RKO (cell line): ENCODE measurements at places on chromosomes 2 and 18.
A peak's percentile ranks its signal among the peaks of the same experiment; 100 is the strongest.

DNA sequence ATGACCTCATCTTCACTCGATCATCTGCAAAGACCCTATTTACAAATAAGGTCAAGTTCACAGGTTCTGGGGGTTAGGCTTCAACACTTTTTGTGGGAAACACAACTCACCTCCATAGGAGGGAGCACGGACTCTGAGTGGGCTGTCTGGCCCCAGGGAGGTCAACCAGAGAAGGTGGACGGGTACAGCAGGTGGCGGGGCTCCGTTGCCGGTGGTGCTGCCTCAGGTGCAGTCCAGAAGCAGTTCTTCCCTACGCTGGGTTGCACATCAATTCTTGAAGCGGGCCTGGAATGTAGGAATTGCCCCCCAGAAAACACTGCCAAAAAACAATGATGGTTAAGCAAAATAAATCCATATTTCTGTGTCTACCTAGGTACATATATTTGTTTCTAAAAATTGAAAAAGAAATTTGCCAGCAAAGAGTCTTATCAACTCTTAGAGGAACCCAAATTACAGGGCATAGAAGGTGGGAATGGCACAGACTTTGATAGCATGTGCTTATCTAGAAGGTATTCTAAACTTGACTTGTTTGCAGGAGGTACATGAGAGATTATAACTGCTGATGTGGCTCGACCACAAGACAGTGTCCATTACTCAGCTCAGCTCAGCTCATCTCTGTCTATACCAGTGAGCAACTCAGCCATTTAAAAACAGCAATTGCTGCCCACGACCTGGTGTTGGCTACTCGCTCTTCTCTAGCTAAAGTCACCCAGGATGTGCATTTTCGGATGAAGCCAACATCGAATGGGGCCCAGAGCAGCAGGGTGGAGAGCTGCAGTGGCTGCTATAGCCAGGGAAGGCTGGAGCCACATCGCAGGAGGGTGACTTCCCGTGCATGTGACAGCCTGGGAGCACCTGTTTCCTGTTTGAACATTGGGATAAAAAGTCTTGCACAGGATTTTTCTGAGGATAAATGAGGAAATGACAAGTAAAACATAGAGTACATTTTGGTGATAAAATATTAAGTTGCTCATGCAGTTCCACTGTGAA lies 128.7 kb downstream of the RNF144A start:
- DNase-seq, result no peak

GRCh38 chr2:239105234-239105633 lies 257.3 kb downstream of the TWIST2 start:
- DNase-seq, result no peak

DNA sequence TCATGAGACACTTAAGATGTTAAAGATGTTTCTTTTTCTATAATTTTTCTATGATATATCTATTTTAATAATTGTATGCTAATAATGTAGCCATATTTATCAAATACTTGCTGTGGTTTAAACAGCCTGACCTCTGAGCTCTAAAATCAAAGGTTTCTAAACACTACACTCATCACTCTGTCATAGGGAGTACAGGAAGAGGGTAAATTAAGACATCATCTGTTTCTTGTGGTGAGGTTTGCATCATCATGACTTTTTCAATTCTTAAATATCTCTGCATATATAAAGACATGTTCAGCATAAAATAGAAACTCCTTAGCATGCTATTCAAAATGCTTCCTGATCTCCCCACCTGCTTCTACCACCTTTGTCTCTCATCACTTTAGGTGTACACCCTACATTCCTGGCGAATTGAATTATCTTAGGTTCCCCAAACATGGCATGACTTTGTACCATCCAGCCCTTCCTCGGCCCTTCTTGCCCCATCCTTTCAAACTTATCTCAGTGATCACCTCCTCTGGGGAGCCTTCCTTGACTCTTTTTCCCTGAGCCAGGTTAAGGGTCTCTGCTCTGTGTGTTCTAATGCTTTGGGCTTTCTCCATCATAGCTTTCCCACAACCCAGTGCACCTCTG lies 105.3 kb upstream of the TTN start:
- DNase-seq, result peak; percentile 73

DNA sequence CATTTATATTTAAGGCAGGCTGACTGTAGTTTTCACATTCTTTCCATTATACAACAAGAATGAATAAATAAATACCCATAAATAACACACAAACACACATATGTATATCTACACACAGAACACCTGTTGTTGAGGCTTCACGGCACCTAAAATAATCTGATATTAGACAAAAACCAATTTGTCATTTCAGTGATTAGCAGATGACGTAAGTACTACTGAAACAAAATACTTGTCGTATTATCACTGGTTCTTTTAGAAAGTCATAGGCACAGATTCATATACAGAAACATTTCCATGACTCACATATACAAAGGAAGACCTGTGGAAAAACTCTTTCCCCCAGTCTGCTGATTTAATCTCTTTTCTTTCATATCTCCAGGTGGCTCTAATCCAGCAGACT lies 1113.4 kb upstream of the FANCL start:
- DNase-seq, result no peak

- DNase-seq, result no peak
Measured at GRCh38 chr2:173773076-173773475, 192.1 kb downstream of the SP3 start.

DNA sequence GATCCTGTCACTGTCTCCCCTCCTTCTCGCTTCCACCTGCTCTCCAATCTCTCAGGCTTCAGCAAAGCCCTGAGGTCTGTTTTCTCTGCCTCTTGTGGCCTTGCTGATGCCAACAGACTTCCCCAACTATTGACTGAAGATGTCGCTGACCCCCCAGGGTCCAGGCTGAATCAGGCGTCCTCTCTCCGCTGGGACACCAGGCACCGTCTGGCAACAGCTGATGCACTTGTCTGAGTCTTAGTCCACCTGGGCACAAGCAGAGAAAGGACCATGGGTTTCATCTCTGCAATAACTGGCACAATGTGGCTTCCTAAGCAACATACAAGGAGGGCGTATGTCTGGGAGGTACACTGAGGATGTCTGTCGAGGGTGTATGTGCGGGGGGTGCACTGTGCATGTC lies 248.7 kb upstream of the MYT1L start:
- DNase-seq, result no peak

- DNase-seq, result no peak
Measured at GRCh38 chr2:24432735-24433134, 58.3 kb upstream of the NCOA1 start.
